Left ventricle myocardium inferior (tissue), 1 donor: ENCODE measurements at places on chromosomes 11 and 22. TPM values are rescaled to one million over a fixed set of nuclear protein-coding genes. Genes with fewer than 3 reads are reported as not detected.

Gene OR8G5
- total RNA-seq, result not detected

DNA sequence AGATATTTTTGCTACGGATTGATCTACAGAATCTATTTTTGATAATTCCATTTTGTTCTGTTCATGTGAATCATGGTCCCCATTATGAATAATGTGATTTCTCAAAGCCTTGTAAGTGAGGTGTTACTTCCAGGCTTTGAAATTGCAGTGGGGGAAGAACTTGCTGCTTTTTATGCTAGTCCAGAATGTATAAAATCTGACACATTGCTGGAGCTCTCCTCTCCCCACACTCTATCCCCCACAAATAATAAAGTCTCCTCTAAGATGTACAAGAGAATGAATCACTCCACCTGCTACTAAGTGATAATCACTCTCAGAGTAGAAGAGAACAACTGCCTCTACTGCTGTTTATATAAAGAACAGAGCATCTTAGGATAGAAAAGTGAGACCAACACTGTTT is 5.9 kb upstream of the RAB6A start:
- no peak for DNase-seq

GRCh38 chr11:46920755-46921154 is 2.4 kb upstream of the LRP4 start:
- no peak for DNase-seq

- DNase-seq, result no peak
Observed at GRCh38 chr22:19169002-19169946, 9.3 kb downstream of the SLC25A1 start.

DNA sequence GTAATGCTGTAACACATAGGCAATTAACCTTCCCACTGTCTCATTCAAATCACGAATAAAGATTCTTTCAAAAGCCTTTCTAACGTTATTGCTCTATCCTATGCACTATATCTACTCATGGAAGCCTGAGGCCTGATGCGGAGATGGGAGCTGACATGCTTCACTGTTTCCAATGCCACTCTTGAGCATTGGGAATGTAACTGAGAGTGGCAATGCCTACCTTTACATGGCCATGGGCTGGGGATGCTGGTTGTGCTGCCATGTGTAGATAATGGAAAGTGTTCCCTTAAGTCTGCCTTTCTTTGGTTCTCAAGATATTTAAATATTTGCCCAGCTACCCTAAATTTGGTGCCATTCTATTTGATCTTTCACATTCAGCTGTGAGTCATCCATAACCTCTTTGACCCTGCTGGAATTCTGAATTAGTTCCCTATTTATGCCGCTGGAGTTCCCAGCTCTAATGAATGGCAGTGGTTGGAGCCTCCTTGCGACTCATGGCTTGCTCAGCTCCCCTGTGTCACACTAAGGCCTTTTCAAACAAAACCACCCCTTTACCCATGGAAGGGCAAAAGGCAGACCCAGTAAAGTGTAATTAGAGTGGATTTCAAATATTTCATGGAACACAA is 21.4 kb upstream of the DKK3 start:
- DNase-seq, result no peak

GRCh38 chr11:110763249-110764011 is 51.2 kb upstream of the ARHGAP20 start:
- DNase-seq, result no peak

GRCh38 chr11:125448136-125448535 is 47.9 kb downstream of the FEZ1 start:
- no peak for DNase-seq

DNA sequence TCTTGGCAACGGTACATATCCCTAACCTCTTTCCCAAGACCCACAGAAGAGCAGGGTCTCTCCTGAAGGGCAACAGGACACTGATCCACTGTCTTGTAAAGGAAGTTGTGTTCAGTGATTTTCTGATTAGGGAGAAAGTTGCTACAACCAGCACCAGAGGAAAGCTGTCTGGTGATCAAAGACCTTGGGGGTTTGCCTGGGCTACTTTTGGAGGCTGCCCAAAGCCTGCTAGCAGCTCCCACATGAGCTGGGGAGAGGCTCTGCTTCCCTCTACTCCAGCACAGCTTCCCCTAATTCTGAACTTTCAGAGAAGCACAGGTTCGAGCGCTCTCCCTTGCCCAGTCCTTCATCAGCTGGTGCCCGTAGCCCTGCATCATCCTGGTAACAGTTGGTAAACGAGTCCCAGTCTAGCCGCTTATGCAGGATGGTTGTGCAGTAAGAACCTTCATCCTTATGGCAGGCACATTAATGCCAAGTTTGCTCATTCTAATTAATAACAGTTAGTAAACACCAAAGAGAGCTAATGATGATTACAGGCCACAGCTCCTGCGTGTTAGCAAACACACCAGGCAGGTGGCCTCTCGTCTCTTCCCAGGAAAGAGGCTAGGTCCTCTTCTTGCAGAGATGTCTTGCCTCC is 173.1 kb downstream of the NTM start:
- no peak for DNase-seq

DNA sequence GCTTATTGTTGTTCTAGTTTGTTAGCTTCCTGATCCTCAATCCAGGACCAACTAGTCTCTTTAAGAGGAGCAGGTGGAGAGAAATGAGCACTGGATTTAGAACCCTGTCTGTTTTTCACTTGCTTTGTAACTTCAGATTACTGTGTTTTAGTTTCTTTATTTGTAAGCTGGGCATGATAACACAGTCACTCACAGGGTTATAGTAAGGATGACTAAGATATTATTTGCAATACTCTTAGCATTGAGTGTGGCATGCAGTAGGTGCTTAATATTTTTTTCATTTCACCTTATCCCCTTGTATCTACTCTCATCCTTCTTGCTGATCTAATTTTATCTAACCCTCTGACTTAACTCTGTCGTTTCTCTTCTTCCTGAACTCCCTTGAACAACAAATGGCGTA is 33.8 kb downstream of the DNHD1 start:
- DNase-seq, result no peak

DNA sequence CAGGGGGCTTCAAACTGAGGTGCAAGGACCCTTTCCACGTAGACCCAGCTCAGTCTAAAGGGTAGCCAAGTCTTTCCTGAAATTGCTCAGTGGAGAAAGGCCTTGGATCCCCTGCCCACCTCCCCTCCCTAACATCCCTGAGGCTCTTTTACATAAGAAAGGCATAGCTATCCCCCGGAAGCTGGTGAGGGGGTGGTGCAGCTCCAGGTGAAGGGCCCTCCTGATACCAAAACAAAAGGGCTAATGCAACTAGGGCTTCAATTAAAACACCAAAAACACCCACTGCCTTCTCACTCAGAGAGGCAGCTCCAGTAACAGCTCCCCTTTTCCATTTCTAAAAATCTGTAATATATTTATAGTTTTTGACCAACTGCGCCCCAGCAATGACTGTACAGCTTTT is 5.8 kb downstream of the SHANK2 start:
- no peak for DNase-seq

- DNase-seq, result no peak
Observed at GRCh38 chr22:37525746-37526350, 6.6 kb upstream of the CARD10 start.

DNA sequence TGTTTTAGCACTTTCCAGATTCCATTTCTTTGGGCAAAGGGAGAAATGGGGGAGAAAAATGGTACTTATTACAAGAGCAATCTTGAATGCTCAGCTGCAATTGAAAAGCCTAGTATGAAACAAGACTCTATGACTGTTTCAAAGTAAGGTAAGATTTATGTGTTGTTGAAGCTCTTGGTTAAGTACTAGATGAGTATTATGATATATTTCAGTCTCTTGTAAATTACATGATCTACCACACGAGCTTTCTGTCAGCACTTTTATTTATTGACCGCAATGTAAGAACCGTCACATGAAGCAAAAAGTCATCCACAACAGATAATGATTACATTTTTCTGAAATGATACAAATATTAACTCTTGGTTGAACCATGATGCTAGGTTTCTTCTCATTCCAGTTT is 906.7 kb upstream of the CHORDC1 start:
- no peak for DNase-seq
